NCI-H1436 treated with DMSO at 0.1 percent for 48 hours (cell line): ENCODE measurements at places on chromosomes 2 and 18.

- DNase-seq: no peak
These were observed 358.3 kb downstream of the ZNF521 start for GRCh38 chr18:24993628-24994027.

DNA sequence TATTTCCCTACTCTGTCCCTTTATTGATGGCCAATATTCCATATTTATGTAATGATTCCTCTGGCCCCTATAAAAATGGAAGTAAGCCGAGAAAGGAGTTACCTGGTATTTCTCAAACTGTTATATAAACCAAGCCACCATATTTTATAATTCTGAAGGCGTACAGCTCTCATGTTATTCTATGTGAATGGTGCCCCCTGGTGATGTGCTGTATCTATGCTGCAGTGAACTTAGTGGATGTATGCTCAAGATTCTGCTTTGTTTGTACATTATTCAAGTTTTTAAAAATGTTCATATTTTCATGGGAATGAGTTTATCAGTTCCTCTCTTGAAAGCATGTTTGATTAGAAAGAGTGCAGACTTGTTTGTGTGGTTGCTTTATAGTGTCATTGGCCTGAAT, 194.5 kb upstream of the LRRTM1 start:
- no peak for DNase-seq

GRCh38 chr18:30328839-30329238, 713.7 kb downstream of the DSC3 start:
- DNase-seq: no peak

DNA sequence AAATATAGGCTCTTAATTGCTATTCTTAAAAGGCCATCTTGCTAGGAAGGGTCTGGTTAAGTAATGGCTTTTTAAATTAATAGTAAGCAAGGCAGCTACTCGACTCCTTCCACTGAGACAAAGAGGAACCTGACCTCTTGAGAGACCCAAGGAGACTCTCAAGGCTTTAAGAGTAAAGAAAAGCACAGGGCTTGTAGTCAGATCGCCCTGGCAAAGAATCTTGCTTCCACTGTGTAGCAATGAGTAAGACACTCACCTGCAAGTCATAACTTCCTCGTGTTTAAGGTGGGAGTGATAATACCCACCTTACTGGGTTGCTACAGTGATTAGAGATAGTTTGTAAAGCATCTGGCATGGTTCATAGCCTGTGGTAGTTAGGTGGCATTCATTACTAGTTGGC, 274.5 kb downstream of the TSN start:
- DNase-seq: no peak

GRCh38 chr2:44143701-44144100, 25.0 kb upstream of the PPM1B start:
- no peak for DNase-seq

DNA sequence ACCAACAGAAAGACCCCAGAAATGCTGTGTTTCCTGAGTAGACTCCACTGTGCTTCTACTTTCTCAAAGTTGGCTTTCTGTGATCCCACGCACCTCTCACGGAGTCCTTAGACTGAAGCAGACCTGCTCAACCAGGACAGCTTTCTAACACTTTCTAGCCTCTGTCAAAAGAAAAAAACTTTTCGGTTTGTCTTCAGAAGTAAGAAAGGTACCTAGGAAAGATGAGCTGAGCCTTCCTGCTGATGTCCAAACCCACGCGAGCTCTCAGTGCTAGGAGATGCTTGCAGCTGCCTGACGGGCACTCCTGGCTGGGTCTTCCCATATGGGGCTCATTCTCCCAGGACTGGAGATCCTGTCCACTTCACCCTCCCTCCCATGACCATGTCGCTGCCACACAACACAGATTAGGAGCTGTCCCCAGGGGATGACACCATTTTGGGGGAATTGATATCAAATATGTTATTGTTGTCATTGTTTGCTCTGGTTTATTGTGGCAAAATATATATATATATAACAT, 49.2 kb upstream of the DAPL1 start:
- no peak for DNase-seq

- DNase-seq: no peak
These were observed 22.4 kb upstream of the NRP2 start for GRCh38 chr2:205659922-205660321.

- no peak for DNase-seq
These were observed 15.0 kb downstream of the ZBTB7C start for GRCh38 chr18:48394176-48394575.

DNA sequence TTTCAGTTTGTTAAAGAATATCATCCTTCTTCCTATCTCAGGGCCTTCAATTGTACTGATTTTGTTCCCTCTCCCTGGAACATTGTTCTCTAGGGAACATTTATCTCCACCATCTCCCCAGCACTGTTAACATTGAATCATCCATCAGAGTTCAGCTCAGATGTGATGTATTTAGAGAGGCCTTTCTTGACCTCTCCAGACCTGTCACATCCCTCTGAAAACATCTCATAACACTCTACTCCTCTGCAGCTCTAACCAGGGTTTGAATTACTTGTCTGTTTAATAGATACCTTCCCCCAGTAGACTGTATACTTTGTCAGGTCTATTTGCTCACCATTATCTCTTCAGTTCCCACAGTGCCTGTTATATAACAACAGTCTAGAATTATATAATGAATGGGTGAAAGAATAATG, 98.6 kb downstream of the GALNT1 start:
- DNase-seq: peak; percentile 22

GRCh38 chr2:49237867-49238603, 83.7 kb upstream of the FSHR start:
- DNase-seq: peak; percentile 18

- DNase-seq: no peak
These were observed 3.4 kb downstream of the HDLBP start for GRCh38 chr2:241312082-241312481.

DNA sequence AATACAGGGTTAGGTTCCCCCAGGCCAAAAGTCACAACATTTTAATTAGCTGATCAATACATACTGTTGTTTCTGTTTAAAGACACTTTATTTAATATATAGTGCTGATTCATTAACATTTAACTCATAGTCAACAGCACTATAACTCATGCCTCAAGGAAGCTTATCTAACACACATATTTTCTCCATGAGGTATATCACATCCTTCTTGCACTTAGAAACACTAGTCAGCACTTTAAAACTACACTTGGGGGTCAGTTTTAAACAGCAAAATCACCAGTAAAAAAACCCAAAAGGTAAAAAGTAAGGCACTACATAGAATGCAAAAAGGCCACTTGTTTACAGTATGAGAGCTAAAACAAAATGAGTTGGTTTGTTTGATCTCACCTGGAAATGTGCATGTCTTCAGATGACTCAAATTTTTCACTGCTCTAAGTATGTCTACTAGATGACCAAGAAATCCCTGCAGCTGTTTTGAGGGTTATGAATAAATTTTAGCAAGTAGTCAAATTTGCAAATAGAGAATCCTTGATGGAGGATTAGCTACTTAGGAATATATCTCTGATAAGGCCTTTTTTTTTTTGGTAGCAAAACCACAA, 54.1 kb upstream of the EPB41L5 start:
- DNase-seq: no peak
